ENCODE measurements at places on chromosomes 7 and 10.

DNA sequence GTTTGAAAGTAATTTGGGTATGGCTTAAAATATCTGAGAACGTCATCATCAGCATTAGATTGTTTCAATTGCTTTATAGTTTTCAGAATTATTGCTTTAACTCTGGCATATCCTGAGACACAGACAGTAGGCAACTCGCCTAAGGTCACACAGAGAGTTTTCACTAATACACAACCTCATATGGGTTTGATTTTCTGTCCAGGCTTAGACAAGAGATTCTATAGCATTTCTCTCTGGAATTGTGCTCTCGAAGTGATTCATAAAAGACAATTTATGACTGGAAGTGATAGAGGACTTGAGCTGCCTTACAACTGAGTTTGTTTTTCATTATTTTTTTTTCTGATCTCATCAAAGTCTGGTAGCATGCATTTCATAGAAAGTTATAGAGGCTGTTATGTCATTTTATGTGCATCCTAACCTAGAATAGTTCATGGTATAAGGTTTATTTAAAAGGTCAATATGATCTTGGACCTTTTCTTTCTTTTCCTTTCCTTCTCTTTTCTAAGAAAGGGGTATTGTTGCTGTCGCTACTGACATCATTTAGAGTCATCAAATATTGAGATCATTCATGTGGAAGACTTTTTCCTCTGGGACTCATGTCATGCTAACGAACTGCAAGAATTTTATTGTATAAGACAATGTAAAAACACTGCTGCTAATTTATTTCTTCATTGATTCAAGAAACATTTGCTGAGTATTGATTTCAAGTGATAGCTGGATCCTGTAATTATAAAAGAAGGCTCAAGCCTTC, 278.2 kb downstream of the PLXDC2 start:
- DNase-seq, result no peak

DNA sequence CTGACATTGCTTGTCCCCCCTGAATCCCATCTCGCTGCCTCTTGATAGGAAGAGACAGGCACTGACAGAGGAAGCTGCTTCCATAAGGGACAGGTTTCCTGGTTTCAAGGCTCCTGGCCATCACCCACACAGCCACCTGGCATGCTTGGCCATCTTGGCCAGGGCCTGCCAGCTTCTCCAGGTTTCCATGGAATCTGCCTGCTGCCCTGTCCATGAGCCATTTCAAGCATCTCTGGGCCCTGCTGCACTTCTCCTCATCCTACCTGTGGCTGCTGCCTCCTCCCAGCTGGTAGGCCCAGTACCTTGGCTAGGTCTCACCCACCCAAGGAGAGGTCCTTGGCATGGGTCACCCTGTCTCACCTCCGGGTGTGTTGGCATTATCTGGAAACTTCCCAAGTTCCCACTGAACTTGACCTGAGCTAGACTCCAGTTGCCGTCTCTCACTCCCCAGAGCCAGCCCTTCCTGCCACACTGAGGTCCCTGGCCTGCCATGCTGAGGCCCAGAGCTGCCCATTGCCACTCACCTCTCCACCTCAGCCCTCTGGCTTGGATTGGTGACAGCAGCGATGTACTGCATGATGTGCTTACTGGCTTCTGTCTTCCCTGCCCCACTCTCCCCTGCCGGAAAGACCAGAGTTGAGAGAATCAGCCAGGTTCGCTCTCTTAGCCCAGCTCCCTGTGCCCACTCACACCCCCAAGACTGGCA, 2.6 kb downstream of the MYO1G start:
- no peak for DNase-seq

- no peak for DNase-seq
Measured at GRCh38 chr7:128863433-128863989, 855 bp downstream of the ATP6V1F start.

DNA sequence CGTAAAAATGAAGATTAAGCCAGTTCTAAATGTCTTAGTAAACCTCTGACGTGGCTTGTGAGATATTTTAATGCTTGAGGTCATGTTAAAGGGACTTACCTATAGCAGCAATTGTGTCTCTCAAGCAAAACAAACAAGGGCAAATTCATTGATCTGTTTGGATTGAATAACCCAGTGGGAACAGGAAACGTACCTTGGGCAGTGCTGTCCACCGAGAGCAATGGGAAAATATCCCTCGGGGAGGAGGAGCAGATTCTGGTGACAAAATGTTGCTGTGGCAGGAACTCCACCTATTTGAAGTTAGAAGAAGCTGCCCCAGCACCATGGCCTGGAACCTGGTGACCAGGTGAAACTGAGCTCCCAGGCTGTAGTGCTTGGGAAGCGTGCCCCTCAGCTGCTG, 107.1 kb upstream of the FZD8 start:
- no peak for DNase-seq

GRCh38 chr7:132187869-132188789, 388.1 kb downstream of the PLXNA4 start:
- no peak for DNase-seq

DNA sequence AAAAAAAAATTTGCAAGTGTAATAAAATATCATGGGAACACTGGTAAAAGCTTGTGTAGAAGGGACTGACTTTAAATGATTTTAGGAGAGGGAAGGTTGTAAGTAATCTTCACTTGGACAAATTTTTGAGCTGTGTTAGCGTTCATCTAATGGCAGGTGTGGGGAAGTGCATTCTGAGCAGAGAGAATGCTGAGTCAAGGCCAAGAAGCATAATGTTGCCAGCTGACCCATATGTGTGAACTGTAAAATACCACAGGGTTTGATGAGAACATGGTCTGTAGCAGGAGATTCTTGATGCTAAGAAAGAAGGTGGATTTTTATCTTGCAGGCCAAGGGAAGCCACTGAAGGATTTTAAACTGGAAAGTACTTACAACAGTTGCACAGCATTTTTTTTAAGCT, 98.2 kb upstream of the ZNF32 start:
- no peak for DNase-seq

DNA sequence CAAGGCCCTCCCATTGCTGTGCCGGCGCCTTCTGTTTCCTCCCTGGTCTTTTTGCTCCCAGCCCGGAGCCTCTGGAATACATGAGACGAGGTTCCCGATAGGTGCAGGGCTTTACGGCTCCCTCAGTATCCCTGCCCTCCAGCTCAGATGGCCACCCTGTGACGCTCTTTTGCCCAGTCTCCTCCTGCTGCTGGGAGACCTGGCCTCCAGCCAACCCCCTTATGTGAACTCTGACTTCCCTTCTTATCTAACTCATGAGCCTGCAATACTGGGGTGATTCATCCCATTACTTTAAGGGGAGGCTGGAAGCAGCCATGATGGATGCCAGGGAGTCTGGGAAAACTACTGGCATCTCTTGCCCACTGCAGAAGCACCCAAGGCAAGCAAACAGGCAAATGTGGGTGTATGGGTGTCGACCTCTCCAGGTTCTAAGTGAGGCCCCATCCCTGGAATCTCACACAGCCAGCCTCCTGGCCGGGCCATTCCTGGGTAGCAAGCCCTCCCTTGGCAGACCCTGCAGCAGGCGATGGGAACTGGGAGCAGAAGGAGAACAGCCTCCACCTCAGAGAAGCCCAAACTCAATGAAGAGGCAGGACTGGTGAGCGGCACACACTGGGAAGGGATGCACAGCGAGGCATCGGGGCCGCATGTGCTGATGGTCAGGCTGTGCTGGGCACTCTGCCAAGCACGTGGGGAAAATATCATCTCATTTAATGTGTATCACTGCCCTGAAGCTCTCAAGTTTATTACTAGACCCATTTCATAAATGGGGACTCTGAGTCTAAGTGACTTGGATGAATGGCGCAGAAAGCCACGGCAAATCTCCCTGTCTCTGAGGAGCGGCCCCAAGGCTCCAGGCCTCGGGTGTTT, 97.5 kb downstream of the FAM53B start:
- no peak for DNase-seq
